Stimulated activated CD4-positive, alpha-beta T cell treated with anti-CD3 and anti-CD28 coated beads, Interleukin-1b, Interleukin-23, amount 100 ng/mL, for 48 hours (primary cell): ENCODE measurements at places on chromosomes 2 and 18.

DNA sequence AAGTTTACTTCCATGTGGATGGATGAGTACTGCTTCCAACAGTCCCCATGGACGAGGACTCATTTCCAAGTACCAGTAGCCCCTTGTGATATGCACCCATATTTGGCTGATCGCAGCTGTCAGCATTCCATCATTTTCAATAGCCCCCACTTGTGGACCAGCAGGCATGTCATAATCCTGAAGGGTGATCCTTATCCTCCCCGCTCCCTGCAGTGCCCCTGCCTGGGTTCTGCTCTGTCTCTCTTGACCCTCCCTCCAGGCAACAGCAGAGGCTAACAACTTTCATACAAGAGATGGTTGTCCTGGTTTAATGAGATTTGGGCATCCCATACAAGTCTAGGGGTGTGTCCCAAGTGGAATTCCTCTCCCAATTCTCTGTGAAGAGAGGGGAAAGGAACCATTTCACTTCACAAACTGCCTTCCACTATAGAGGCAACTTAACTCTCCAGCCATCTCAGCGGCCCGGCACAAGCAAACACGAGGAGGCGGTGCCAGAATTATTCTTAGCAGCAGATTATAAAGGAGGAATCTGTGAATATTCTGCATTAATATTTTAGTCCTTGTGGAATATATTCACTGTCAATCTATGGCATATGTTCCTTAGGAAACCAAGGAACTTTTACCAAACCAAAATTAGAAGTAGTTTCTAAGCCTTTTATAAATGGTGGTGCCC is 110.7 kb downstream of the RTN4 start:
- no peak for DNase-seq

DNA sequence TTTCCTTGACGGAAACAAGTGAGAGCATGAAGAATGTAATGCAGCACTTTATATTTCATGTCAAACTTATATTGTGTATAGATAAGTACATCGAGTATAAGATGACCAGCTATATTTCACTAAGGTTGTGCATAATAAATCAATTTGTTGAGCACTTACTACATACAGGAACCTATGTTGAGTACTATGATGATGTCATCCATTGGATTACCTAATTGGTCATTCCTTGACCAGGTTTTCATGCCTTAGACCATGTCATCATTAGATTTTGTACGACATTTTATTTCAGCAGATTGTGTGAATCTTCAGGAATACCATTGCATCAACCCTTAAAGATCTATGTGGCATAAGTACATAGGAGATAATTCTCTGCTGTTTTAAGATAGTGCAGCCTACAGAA is 119.7 kb downstream of the CPS1 start:
- DNase-seq: no peak

DNA sequence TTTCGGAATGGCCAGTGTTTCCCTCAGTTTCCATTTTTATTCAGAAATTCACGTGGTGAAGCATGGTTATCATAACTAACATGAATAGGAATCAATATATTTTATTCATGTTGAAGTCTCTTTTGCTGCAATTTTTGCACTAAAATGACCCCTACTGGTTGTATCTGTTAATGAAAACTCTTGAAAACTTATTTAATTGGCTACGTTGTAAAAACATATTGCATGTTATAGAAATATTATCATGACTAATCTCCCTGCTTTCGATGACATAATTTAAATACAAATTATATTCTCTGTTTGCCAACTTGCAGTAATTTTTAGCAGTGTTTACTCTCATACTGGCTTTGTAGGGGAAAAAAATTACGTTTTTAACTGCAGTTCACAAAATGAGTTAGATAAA is 3.5 kb downstream of the CRIM1 start:
- no peak for DNase-seq

DNA sequence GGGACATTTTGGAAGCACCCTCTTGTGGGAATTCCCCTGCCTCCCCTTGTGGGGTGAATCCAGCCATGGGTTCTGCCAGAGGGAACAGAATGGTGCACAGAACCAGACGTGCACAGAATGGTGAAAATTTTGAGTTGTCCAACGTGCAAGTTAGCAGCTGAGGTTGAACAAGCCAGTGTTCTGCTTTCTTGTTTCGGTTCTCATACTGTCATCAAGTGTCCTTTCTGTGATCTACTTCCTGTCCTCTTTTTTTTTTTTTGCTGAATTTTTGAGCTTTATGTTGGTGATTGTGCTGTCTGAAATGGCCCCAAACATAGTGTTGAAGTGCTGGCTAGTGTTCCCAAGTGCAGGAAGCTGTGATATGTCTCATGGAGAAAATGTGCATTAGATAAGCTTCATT is 21.5 kb upstream of the REEP1 start:
- no peak for DNase-seq

DNA sequence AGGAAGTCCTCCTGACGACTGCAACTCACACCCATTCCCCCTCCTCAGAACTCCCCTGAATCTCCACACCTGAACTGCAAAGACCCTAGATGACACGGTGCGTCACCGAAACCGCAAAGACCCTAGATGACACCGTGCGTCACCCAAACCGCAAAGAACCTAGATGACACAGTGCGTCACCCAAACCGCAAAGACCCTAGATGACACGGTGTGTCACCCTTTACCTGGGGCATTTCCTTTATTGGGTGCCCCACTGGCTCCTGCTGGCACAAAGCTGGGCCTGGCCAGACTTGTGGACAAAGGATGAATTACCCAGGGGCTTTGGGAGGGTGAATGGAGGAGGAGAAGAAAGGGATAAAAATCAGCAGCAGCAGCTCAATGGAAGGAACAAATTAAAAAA is 123.8 kb downstream of the CELF4 start:
- DNase-seq: no peak

DNA sequence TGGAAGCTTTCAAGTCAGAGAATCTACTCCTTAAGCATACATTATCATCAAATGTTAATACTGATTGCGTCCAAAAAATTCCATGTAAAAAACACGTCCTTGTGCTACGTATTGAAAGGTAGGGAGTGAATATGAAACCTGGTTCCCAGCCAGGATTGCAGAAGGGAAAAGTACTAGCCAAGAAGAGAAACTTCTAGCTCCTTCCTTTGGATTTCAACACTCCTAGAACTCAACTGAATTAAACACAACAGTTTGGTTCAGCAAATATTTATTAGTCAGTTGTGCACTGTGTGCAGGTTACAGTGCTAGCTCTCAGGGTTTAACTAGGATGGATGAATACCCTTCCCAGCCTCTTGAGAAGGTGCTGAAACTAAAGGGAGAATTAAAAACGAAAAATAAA is 33.9 kb upstream of the FHL2 start:
- DNase-seq: no peak

DNA sequence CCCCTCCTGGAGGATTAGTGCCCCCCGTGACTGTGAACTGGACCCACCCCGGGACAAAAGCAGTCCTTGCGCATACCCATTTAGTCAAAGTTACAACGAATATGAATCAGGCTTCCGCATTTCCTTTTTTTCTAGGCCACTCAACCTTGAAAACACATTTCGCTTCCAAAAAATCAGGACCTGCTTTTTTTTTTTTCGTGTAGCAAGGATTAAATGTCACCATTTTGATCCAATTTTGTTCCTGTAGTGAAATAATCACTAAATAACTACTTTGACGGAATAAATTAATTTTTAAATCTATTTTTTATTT is 464 bp upstream of the FTCDNL1 start:
- DNase-seq: no peak

- DNase-seq: no peak
These were observed 51.1 kb upstream of the ZNF236 start for GRCh38 chr18:76771192-76771799.

DNA sequence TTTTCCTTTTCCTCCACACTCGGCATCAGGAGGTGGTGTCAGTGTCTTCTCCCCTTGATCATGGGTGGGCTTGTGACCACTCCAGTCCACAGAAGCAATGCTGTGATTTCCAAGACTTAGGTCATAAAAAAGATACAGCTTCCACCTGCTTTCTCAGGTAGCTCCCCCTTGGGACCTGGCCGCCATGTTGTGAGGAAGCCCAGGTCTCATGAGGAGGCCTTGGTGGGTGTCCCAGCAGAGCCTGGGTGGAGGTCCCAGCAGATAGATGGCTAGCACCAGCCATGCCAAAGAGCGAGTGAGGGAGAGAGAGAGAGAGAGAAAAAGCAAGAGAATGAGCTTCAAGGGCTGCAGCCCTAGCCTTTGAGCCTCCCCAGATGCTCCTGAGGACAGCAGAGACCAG is 16.0 kb downstream of the SLC66A2 start:
- no peak for DNase-seq

- no peak for DNase-seq
These were observed 154.2 kb upstream of the DLX2 start for GRCh38 chr2:172256886-172257285.

GRCh38 chr18:79625195-79625923 is 54.2 kb upstream of the CTDP1 start:
- no peak for DNase-seq

GRCh38 chr2:50364511-50364910 is 667.4 kb downstream of the NRXN1 start:
- DNase-seq: no peak

DNA sequence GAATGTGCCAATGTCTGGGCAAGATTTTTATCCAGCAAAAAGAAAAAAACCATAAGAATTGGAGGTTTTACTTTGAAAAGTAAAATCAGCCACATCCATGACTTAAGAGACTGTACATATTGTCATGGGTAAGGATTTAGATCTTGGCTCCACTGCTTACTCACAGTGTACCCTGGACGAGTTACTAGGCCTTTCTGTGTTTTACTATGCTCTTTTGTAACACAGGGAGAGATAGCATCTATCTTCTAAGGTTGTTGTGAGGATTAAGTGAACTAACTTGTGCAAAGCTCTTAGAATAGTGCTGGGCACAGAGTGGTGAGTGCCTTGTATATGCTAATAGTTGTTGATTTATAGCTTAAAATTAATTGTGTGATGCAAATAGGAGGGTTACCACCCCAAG is 255.9 kb downstream of the NEDD4L start:
- DNase-seq: no peak

GRCh38 chr2:107303964-107304363 is 418.0 kb upstream of the ST6GAL2 start:
- no peak for DNase-seq

DNA sequence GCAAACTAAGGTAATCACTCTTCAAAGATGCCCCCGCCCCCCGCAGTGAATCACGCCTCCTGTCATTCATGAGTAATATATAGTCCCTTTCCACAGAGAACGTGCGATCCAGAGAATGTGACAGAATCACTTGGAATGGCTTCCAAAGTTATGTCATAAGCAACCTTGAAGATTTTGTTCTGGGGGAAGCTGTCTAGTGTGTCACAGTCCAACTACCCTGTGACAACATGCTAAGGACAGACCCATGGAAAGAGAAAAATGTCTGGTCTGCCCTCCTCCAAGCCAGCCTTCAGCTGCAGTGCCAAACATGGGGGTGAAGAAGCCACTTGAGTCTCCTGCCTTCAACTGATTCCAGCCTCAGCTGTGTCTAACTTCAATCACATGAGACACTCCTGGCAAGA is 259.1 kb downstream of the SS18 start:
- DNase-seq: no peak

DNA sequence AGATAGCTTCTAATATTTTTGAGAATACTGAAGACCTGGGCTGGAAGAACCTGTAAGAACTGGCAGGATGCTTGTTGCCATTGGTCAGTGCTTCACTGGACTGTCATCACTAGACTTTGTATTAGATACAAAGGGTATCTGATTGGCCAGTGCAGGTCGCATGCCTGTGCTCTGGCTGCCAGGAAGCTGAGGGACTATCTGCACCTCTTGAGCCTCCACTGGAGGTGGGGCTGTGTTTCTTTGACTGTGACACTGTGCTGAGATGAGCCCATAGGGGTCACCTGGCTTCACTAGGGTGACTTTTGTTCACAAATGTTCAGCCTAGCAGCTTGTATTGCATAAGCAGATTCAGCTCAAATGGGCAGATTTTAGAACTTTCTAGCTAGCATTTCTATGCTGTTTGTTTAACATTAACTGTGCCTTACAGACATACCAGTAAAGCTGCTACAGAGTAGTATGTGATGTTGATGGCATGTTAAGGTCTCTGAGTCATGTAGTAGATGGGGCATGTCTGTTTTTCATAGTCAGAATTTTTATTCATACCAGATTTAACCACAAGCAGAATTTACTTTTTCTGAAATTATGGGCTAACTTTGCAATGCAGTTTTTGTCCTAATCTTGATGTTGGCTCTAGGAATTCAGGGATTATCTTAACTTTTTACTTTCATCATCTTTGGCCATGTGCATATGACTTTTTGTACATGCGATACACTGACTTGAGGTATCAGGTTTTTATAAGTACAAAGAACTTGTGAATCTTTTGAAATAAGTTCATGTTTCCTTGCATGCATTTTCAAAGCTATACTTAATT is 56.1 kb downstream of the RHBDD1 start:
- no peak for DNase-seq

GRCh38 chr2:230898713-230899091 is 26.3 kb downstream of the GPR55 start:
- DNase-seq: no peak

DNA sequence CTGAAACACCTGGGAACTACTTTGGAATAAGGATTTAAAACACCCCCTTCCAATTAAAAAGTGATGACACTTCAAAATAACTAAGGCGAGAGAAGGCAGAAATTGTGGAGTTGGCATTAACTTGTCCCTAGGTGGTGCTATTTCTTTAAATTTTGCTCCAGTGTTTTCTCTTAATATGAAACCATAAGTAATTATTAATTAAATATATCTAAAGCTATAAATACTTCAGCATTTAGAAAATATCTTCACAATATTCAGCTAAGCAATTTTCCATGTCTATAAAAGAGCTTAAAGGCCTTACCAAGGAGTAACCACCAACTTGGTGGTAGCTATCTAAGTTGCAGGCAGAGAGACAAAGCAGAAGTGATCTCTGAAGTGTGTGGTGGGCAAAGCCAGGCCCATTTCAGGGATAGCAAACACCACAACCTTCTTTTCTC is 186.8 kb upstream of the PGAP1 start:
- no peak for DNase-seq

GRCh38 chr2:125652280-125652679 is 1003.7 kb upstream of the GYPC start:
- no peak for DNase-seq

GRCh38 chr2:231384970-231385369 is 10.5 kb upstream of the B3GNT7 start:
- no peak for DNase-seq

GRCh38 chr2:38174646-38175423 is 98.9 kb upstream of the CYP1B1 start:
- DNase-seq: no peak

GRCh38 chr2:8631465-8632005 is 50.3 kb upstream of the ID2 start:
- DNase-seq: no peak

GRCh38 chr2:110143982-110144381 is 28.4 kb upstream of the MALL start:
- no peak for DNase-seq

DNA sequence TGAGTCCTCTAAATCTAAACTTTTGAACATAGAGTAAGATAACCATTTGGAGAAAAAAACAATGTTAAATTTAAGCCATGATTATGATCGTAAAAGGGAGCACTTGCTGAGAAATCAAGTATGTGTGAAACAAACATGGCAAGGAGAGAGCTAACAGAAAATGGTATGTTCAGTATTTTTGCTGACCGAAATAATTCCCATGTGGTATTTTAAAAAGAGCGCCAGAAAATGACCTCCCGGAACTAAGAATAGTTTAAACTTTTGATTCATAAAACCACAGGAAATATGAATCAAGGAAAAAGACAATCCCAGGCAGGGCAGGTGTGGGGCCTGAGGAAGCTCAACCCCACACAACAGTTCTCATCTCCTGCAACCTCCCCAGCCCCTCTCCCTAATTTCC is 74.2 kb downstream of the DOCK10 start:
- DNase-seq: no peak

GRCh38 chr2:180411661-180412060 is 404.6 kb upstream of the CWC22 start:
- DNase-seq: no peak
